HepG2 (cell line): ENCODE measurements at places on chromosomes 6 and 20.

GRCh38 chr6:7992002-7992815 is 72.0 kb downstream of the BLOC1S5 start:
- DNase-seq = peak; percentile 69

GRCh38 chr20:41134362-41135186 is 2.8 kb upstream of the PLCG1 start:
- DNase-seq = peak; percentile 66

DNA sequence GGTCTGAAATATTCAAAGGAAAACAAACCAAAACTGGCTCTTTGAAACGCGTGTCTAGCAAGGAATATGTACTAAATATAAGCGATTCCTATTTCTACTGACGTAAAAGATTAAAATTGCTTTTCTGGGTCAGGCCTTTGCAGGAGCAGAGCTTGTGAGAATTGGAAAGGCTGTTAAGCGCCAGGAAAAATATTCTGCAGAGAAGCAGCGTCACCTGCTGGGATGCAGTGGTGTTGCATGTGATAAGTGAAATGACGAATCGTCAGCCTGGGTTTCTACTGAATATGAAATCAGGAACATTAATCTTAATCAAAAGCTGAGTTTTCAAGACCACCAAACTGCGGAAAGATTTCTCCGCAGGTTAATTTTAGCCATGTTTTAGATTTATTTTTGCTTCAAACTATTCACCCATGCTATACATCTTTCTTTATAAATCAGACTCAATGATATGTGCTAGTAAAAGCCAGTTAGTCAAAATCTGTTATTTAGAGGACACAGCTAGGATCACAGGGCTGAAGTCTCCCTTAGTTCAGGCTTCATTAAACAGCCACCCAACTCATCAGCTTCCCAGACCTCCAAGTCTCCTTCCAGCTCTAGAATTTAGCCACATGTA is 67.4 kb downstream of the ALDH8A1 start:
- DNase-seq = peak; percentile 43

DNA sequence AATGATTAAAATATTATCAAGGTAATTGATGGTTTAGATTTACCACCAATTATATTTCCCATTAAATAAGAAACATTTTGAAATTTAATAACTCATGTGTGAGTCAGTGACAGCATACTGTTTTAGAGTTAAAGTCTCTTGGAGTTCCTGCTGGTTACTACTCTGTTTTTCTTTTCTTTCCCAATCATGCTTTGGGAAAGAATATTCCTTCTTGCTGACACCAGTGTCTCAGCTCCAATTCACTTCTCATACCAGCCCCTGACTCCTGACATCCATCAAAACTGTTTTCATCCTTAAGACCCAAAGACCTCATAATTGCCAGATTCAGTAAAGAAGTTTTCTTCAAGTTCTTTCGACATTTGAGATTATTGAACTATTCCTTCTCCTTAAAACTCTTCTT is 50.3 kb downstream of the AIG1 start:
- no peak for DNase-seq

DNA sequence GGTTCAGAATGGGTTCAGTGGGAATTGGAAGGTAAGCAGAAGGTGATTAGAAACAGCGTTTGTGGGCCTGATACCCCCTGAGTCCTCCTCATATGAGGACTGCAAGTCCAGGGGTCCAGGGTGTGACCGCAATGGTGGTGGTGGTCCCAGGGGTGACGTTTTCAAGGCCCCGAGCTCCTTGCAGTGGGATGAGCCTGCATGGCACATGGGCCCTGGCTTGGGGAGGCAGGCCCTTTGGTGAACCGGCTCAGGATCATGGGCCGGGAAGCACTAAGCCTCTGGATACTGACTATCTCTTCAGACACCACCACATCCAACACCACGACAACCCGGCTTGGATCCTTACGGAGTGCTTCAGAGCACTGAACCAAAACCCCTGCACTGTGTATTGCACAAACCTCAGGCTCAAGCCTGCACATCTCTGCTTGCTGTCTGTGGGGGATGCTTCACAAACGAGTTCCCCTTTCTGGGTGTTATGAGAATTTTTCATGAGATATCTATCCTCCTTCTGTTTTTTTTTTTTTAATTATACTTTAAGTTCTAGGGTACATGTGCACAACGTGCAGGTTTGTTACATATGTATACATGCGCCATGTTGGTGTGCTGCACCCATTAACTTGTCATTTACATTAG is 67.9 kb downstream of the STK35 start:
- DNase-seq = no peak

GRCh38 chr6:154653385-154653784 is 79.8 kb upstream of the SCAF8 start:
- DNase-seq = no peak

- DNase-seq = no peak
Observed at GRCh38 chr20:34578025-34578424, 19.5 kb downstream of the MAP1LC3A start.

- DNase-seq = no peak
Observed at GRCh38 chr6:37980222-37980595, 160.7 kb downstream of the ZFAND3 start.

DNA sequence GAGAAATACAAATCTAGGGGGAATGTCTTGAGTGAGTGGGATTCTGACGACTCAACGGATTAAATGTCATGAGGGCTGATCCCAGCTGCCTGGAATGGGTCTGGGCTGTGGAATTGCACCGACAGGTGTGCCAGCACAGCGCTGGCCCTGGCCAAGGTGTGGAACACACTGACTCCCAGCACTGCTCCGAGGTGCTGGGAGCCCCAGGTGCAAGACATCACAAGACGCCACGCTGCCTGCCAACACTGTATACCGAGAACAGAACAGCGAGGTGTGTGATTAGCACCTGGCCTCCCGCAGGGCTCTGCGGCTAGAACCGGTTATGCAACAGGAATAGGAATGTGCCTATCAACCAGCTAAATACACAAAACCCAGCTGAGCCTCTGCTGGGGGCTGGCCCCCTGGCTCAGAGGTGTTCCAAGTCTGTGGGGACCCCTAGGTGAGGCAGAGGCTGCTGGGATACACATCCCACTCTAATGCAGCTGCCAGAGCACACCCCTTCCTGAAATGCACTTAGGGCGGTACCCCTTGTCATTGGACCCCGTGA is 24.8 kb upstream of the APMAP start:
- peak; percentile 64 for DNase-seq

GRCh38 chr6:44730771-44731391 is 343.4 kb downstream of the CDC5L start:
- DNase-seq = no peak

DNA sequence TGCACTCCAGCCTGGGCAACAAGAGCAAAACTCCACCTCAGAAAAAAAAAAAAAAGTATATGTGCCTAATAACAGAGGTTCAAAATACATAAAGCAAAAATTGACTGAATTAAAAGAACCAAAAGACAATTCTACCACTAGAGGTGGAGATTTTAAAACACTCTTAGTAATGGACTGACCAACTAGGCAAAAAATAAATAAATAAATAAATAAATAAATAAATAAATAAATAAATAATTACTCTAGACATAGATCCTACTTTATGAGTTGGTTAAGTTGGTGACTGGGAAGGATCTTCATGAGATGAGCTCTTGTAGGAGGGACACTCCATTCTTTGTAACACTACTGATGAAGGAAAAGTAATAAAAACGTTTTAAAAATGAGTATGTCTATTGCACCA is 113.9 kb downstream of the SGK1 start:
- DNase-seq = no peak

- DNase-seq = no peak
Observed at GRCh38 chr6:10968776-10969175, 75.3 kb downstream of the ELOVL2 start.

- no peak for DNase-seq
Observed at GRCh38 chr6:22083119-22083518, 213.7 kb downstream of the PRL start.

DNA sequence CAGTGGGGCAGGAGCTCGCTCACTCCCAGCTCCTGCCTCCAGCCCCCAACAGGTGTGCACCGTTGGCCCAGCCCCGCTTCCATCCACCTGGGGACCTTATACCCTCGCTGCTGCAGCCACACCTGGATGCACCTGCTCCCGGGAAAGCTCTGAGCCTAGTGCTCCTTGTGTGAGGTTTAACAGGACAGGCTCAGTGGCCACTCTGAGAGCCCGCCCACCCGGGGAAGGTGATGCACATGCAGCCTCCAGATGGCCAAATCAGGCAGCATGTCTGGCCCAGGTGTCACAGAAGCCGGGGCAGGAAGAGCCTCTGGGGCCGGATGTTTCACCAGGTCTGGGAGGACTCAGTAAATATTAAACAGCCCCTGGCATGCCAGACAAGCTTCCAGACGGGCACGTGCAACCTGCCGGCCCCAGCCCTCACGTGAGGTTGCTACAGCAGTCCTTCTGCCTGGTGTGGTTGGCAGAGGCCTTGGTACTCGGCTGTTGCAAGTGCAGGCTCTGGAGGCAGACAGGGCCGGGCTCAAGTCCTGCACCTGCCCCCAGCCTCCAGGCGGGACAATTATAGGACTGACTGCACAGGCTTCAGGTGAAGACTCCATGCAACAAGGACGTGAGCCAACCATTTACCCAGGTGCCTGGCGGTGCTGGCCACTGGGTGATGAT is 66.9 kb downstream of the RIPOR3 start:
- DNase-seq = peak; percentile 80

- DNase-seq = no peak
Observed at GRCh38 chr6:8057793-8058192, 6.4 kb downstream of the BLOC1S5 start.

GRCh38 chr20:41408986-41409385 is 42.4 kb upstream of the EMILIN3 start:
- no peak for DNase-seq

DNA sequence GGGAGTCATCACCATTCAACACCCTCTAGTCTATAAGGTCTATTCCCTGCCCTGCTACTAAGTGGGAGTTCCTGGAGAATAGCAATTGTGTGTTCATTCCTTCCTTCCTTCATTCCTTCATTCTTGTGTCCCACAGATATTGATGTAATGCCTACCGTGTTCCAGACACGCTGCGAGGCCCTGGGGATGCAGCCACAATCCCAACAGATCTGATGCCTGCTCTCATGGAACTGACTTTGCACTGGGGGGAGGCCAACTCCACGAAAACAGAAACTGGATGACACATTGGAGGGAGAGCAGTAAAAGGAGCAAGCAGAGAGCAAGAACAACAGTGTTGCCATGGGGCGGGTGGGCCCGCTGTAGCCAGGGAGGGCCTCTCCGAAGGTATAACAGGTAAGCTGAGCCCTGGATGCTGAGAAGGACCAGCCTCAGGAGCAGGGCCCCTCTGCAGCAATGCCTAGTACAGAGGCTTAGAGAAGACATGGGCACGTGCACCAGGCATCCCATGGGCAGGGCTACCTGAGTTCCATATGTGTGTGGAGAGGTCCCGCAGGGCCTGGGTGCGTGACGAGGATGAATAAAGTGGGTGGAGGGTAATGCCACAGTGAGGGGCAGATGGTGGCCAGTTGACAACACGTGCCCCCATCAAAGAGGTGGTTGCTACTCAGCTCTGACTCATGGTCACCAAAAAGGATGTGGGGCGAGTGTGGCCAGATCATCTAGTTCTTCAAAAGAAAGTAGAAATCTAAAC is 173.9 kb downstream of the NFATC2 start:
- no peak for DNase-seq

DNA sequence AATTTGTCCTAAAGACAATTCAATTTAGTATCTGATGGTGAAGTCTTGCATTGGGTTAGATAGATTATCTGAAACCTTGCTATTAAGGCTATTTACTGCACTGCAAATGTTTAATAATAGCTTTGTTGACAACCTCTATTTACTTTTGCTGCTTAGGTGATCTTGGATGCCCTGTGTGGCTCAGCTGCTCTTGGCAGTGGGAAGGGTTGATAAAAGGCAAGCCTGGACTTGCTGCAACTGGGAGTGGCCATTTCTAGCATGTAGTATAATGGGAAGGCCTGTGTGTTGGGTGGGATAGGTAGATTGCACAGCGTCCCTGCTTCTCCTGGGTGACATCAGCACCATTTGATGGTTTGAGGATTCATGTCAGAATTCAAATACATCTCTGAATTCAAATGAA is 49.1 kb downstream of the ARMC2 start:
- DNase-seq = no peak

GRCh38 chr6:132236744-132237143 is 164.5 kb downstream of the MOXD1 start:
- no peak for DNase-seq

- DNase-seq = no peak
Observed at GRCh38 chr6:105151644-105152043, 28.2 kb downstream of the POPDC3 start.

DNA sequence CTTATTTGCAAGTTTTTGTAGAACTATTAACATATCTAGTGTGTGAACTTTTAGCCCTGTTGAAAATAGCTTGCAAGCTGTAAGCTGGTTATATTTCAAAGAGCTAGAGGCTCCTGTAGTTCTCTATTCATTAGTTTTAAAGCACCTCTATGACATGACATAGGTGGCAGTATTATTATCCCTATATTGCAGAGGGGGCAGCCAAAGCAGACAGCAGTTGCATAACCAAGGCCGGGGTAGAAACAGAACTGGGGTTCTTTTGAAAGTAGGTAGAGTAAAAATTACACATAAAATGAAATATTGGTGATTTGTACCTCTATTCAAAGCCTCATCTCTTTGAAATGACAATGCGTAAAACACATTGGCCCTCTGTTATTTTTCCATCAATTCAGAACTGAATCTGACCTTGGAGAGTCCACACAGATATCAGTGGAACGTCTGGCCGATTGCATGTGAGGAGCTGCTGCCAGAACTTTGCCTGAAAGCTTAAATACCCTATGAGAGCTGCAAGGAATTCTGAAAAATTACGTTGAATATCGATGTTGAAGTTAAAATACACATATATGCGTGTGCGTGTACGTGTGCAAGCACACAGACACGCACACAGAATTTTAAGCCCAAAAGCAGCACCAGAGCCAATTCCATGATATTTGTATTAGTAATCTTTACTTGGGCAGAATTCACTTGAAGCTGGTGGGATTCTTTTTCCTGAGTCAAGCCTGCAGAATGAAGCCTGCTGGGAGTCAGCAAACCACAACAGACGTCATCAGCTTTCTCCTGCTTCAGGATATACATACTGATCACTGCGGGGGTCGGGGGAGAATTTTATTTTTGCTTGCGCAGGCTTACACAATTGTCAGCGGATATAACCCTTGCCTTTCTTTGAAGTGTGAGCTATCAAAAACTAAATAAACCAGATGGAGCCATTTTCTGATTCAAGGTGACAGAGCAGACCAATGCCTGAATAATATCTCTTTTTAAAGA is 163.2 kb downstream of the PDE7B start:
- DNase-seq = no peak

DNA sequence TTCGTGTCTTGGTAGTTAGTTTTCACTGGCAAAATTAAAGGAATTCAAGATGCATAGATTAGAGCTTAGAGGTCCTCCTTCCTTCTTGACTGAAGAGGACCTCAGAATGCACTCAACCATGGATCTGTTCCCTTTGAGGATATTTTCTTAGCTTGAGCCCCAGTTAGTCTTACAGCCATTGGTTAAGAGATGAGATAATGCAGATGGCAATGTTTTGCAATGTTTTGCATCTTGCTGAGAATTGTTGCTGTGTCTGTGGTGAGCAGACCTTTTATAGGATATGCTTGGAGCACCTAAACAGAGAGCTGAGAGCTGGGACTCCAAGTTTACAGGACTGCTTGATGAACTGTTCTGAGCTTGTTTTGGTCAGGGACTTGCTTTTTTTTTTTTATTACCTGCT is 107.5 kb downstream of the TMEM170B start:
- no peak for DNase-seq
